ENCODE measurements at places on chromosomes 6 and 20. TPM values are rescaled to one million over a fixed set of nuclear protein-coding genes. Genes with fewer than 3 reads are reported as not detected.
A peak's percentile ranks its signal among the peaks of the same experiment; 100 is the strongest.

PI16 gene
- total RNA-seq = 0.32 TPM

RING1 gene
- total RNA-seq = 58.9 TPM

RAB22A gene
- 29.0 TPM for total RNA-seq

RAE1 gene
- total RNA-seq = 59.5 TPM

SCAF8 gene
- 28.6 TPM for total RNA-seq

SNAP91 gene
- total RNA-seq = not detected

TAAR6 gene
- not detected for total RNA-seq

HLA-DRB5 gene
- 13.7 TPM for total RNA-seq

BTNL2 gene
- not detected for total RNA-seq

PDSS2 gene
- 14.6 TPM for total RNA-seq

EEF1A2 gene
- total RNA-seq = 359 TPM

DNA sequence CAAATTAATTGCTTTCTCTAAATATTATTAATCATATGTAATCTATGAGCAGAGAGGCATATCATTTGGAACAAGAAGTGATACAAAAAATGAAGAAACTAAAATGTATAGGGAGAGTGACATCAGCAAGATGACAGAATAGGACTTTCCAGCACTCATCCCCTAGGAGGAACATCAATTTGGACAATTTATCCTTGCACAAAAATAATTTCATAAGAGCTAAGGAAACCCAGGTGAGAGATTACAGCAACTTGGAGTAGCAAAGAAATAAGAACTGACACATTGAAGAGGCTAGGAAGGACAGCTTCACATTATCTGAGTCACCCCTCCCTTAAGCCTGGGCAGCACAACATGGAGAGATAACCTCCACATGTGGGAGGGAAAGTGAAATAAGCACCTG, 347.5 kb downstream of the MAFB start:
- no peak overlapping the region for H3K4me3 ChIP-seq
- no peaks in the 10 kb centered on the region for H3K4me1 ChIP-seq
- no peaks in the 10 kb centered on the region for H3K36me3 ChIP-seq
- no peak overlapping the region for H3K27ac ChIP-seq

- H3K4me1 ChIP-seq = peaks cover 35% of the 10 kb centered on the region
- H3K27me3 ChIP-seq = no peaks in the 10 kb centered on the region
- H3K4me3 ChIP-seq = peak overlapping the region; percentile 78
- peaks cover 46% of the 10 kb centered on the region for H3K36me3 ChIP-seq
Observed at GRCh38 chr20:41135187-41135887, 2.0 kb upstream of the PLCG1 start.

DNA sequence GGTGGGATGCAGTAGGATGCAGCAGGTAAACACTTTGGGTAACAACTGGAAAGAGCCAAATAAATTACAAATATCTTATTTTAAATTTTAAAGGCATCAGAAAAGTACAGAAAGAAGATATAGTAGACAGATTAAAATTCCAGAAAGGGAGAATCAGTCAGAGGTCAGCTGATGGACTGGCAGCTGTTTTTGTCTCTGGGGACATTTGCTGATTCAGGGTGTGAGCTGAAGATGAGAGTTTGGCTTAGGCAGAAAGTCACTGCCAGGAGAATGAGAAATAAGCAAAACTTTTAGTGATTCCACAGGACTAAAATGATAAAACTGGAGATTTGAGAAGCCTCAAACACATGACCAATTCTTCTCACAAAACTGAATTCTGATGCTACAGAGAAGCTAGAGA, 39.5 kb downstream of the AHI1 start:
- H3K27me3 ChIP-seq = no peaks in the 10 kb centered on the region
- H3K27ac ChIP-seq = no peak overlapping the region
- no peaks in the 10 kb centered on the region for H3K4me1 ChIP-seq
- H3K36me3 ChIP-seq = no peaks in the 10 kb centered on the region

- DNase-seq = no peak
- peaks cover 81% of the 10 kb centered on the region for H3K4me1 ChIP-seq
- no peaks in the 10 kb centered on the region for H3K27me3 ChIP-seq
- H3K27ac ChIP-seq = peak overlapping the region; percentile 88
- peaks cover 41% of the 10 kb centered on the region for H3K36me3 ChIP-seq
Observed at GRCh38 chr20:35303382-35303734, 11.1 kb upstream of the FAM83C start.

GRCh38 chr20:2246069-2246491, 49.7 kb upstream of the TGM3 start:
- peaks cover 42% of the 10 kb centered on the region for H3K27me3 ChIP-seq
- no peak overlapping the region for H3K27ac ChIP-seq
- H3K36me3 ChIP-seq = no peaks in the 10 kb centered on the region
- no peak overlapping the region for H3K4me3 ChIP-seq

DNA sequence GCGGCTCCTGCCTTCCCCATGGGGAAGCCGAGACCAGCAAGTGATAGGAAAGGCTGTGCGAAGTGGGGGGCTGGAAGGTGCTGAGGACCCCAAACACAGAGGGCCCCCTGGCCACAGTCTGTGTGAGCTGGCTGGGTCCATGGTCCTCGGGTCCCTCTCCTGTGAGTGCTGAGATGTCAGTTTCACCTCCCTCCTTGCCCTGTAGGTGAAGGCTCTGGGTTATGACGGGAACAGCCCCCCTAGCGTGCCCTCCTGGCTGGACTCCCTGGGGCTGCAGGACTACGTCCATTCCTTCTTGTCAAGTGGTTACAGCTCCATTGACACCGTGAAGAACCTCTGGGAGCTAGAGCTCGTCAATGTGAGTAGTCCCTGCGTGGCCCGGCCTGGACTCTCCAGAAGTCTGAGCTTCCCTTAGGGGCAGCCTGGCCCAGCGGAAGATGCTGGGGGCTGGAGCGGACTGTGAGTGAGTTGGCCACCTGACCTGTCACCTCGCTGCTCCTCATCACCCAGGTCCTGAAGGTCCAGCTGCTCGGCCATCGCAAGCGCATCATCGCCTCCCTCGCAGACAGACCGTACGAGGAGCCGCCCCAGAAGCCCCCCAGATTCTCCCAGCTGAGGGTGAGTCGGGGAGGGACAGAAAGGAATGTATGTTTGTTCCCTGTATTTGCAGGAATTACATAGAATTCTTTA, 61.7 kb downstream of the TCP11 start:
- no peak for DNase-seq
- H3K4me3 ChIP-seq = no peak overlapping the region
- H3K4me1 ChIP-seq = no peaks in the 10 kb centered on the region
- no peaks in the 10 kb centered on the region for H3K27me3 ChIP-seq

DNA sequence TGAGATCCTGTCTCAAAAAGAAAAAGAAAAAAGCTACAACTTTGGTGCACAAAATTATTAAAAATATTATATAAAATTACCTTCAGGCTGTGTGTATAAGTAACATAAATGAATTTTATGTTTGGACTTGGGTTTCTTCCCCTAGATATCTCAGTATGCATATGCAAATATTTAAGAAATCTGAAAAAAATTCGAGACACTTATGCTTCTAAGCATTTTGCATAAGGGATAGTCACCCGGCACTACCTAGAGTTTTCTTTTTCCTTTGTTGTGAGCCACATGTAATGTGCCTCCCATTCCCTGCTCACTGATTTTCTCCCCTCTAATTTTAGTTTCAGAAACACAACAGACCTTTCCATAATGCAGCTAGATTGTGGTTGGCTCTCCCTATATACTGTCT, 79.4 kb downstream of the NCOA3 start:
- H3K27me3 ChIP-seq = no peaks in the 10 kb centered on the region
- peaks cover 50% of the 10 kb centered on the region for H3K4me1 ChIP-seq
- no peak for DNase-seq
- H3K36me3 ChIP-seq = peaks cover 32% of the 10 kb centered on the region
- H3K4me3 ChIP-seq = no peak overlapping the region
- H3K27ac ChIP-seq = no peak overlapping the region

DNA sequence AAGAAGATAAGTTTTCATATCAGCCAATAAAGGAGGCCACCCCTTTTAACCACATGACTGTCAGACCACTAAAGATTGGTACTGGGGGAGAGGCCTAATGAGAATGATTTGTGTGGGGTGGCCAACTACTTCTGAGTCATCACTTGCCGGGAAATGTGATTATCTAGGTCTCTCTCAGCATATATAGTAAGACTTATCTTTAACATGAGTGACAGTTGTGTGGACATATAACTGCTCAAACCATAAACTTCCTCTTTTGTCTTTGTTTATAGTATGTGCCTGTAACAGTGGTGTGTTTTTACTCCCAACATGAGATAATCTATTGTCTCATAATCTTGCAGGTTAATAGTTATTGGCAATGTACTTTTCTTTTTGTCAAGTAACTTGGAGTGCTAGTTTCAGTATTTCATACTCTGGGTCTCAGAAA, 312.4 kb downstream of the CDKAL1 start:
- no peaks in the 10 kb centered on the region for H3K27me3 ChIP-seq
- peaks cover 11% of the 10 kb centered on the region for H3K4me1 ChIP-seq
- H3K36me3 ChIP-seq = no peaks in the 10 kb centered on the region
- no peak overlapping the region for H3K4me3 ChIP-seq
- H3K27ac ChIP-seq = no peak overlapping the region

- H3K4me3 ChIP-seq = no peak overlapping the region
- no peaks in the 10 kb centered on the region for H3K27me3 ChIP-seq
- H3K27ac ChIP-seq = no peak overlapping the region
- DNase-seq = no peak
- no peaks in the 10 kb centered on the region for H3K4me1 ChIP-seq
- H3K36me3 ChIP-seq = no peaks in the 10 kb centered on the region
Observed at GRCh38 chr6:107989166-107990094, 31.4 kb upstream of the SEC63 start.

DNA sequence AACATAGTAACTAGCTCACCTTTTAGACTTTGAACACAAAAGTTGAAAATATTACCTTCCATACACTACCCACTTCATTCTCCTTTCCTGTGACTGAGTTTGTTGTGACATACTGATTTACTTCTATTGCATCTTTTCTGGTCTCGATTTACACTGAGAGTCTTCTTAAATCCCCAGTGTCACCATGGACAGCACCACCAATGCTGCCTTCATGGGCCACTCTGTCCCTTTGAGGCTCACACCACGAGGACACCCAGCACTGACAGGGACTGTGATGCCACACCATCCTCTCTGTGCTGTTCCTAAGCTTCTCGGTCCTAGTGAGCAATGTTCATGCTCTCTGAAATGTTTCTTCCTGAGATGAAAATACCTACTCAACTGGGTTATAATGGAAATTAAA, 337.1 kb upstream of the IRAK1BP1 start:
- DNase-seq = no peak
- H3K36me3 ChIP-seq = no peaks in the 10 kb centered on the region
- no peaks in the 10 kb centered on the region for H3K27me3 ChIP-seq
- no peak overlapping the region for H3K27ac ChIP-seq

DNA sequence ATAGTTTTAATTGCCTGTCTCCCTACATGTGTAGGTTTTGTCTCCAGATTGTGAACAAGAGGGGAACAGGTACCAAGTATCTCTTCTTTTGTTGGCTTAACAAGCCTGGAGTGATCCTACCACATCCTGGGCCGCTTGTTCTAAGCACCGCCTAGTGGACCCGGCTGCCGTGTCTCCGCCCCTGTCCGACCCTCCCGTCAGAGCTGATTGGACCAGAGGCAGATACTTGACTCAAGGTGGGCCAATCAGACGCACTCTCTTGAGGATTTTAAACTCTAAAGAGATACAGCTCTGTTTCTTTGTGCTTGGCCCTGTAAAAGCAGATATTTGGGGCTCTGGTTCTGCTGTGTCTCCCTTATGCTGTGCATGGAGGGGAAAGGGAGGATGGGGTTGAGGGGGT, 68.2 kb downstream of the PRDM1 start:
- H3K4me3 ChIP-seq = no peak overlapping the region
- no peaks in the 10 kb centered on the region for H3K36me3 ChIP-seq
- no peaks in the 10 kb centered on the region for H3K27me3 ChIP-seq
- no peak for DNase-seq
- H3K4me1 ChIP-seq = no peaks in the 10 kb centered on the region

GRCh38 chr20:20134941-20135575, 82.7 kb downstream of the CFAP61 start:
- H3K4me3 ChIP-seq = no peak overlapping the region
- DNase-seq = no peak
- no peaks in the 10 kb centered on the region for H3K4me1 ChIP-seq
- H3K36me3 ChIP-seq = no peaks in the 10 kb centered on the region
- H3K27me3 ChIP-seq = no peaks in the 10 kb centered on the region

GRCh38 chr20:2557873-2558580, 21.7 kb downstream of the TMC2 start:
- H3K4me1 ChIP-seq = no peaks in the 10 kb centered on the region
- no peak overlapping the region for H3K27ac ChIP-seq
- peaks cover 81% of the 10 kb centered on the region for H3K27me3 ChIP-seq
- H3K36me3 ChIP-seq = no peaks in the 10 kb centered on the region
- no peak overlapping the region for H3K4me3 ChIP-seq

DNA sequence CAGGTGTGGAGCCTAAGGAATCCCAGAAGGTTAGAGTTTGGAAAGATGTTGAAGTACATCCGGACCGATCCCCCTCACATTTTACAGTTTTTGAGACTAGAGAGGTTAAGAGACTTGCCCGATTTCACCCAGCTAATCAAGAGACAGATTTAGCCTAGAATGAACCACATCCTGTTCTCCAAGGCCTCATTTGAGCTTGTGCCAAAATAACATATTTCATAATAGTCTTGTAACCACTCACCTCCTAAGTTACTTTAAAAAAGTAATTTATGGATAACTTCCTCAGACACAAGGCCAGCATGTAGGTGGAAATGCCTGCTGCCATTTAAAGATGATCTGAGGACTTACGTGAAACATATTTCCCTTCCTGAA, 39.8 kb upstream of the ARHGAP18 start:
- DNase-seq = no peak
- peak overlapping the region; percentile 73 for H3K27ac ChIP-seq
- no peaks in the 10 kb centered on the region for H3K27me3 ChIP-seq
- peak overlapping the region; percentile 17 for H3K4me3 ChIP-seq

- H3K36me3 ChIP-seq = peaks cover 39% of the 10 kb centered on the region
- H3K4me3 ChIP-seq = peak overlapping the region; percentile 93
- H3K4me1 ChIP-seq = peaks cover 31% of the 10 kb centered on the region
- peak overlapping the region; percentile 73 for H3K27ac ChIP-seq
Observed at GRCh38 chr20:63658749-63659187, 656 bp downstream of the RTEL1 start.

DNA sequence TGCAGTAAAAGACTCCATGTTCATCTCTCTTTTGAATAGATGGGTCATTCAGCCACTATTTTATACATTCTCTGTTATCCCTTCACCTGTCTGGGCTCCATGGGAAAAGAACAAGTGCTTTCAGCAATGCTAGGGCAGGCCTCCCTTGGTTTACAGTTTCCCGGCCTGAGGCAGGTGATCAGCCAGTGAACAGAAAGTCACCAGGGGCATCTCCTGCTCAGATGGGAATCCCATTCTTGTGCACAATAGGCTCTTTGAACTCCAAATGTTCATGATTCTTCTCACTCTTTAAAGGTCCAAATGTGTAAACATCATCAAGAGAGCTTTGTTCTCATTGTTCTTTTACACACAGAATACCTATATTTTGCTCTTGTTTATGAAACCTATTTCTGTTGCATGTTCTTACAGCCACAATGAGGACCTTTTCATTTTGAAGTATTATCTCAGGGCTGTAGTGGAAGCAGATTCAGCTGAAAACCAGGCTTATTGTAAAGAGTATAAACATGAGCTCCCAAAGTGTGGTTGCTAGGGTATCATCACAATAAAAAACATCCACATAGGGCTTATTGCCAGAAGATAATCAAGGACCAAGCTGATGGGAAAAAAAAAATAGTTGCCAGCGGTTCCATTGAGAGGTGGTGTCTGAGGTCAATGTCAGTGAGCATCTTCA, 267.1 kb upstream of the SGK1 start:
- no peak for DNase-seq
- H3K4me3 ChIP-seq = no peak overlapping the region
- H3K4me1 ChIP-seq = no peaks in the 10 kb centered on the region
- H3K27me3 ChIP-seq = no peaks in the 10 kb centered on the region
- H3K27ac ChIP-seq = no peak overlapping the region

GRCh38 chr20:10134176-10134575, 84.5 kb upstream of the SNAP25 start:
- H3K4me1 ChIP-seq = no peaks in the 10 kb centered on the region
- DNase-seq = no peak
- peaks cover 26% of the 10 kb centered on the region for H3K27me3 ChIP-seq
- no peak overlapping the region for H3K4me3 ChIP-seq
- no peaks in the 10 kb centered on the region for H3K36me3 ChIP-seq
